ENCODE measurements at places on chromosomes 6 and 20.

DNA sequence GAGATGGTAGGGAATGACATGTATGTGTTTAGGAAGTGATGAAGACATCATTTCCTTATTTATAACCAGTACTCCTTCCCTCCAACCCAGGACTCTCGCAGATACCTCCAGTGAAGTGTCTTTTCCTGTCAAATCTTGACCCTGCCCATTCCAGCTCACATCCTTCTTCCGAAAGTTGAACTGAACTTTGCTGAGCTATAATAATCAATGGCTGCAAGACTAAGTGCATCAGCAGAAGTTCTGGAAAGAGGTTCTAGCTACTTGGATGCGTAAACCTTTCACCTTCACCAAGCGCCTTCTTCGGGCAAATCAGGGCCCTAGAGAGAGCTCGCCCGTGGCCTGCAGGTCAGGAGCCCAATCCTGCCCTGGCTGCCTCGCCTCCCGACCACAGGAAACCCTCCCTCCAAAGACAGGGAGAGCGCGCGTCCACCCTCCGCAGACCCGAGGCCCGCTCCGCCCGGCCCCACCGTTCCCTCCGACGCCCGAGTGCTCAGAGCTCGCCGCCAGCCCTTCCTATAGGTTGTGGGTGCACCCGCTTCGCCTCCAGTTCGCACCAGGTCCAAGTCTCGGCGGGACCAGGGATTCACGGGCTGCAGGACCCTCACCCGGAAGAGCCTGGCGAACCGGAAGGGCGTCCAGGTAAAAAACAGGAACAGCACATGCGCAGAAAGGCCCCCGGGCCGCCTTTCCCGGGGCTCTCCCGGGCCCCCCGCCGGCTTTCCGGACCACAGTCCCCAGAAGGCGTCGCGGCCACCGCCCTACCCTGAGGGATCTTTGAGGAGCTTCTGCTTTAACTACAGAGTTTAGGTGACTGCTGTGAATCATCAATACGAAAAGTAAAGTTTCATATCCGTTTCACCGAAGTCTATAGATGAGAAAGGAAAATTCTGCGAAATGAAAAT is at the start of gene ZNF334:
ZNF334 (minus strand) TSS at position 617 of the 902 bp plus-strand sequence. CDS start 1,457 bp downstream, outside the sequence.
- peak; percentile 71 for DNase-seq

- DNase-seq: no peak
Measured at GRCh38 chr6:7630792-7631191, 40.8 kb downstream of the SNRNP48 start.

DNA sequence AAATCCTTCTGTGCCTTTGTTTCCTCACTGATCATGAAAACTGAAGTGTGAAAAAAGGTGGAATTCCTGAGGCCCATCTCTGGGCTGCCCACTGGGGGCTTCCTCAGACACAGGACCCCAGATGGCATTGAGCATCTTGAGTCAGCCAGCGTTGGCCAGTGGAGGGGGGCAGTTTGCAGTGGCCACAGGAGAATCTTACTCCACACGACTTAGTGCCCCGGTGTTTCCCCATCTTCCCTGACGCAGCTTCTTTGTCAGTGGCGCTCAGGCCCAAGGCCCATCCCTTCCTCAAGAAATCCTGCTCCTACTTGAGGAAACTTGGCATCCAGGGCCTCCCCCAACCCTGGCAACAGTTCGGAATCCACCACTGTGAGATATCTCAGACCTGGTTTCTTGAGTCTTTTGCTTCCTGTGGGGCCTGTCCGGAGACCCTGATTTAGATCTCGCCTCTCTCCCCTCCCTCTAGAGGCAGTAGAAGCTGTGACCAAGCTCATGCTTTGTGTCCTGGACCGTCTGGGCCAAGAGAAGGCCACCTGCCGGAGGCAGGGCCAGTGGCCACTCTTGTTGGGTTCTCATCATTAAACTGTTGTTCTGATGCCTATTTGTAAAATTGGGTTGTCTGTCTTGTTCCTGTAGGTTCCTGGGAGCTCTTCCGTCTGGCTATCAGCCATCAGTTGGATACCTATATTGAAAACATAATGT is 20.2 kb upstream of the DLGAP4 start:
- no peak for DNase-seq

- DNase-seq: no peak
Measured at GRCh38 chr6:13141387-13141786, 186.9 kb downstream of the TBC1D7 start.

DNA sequence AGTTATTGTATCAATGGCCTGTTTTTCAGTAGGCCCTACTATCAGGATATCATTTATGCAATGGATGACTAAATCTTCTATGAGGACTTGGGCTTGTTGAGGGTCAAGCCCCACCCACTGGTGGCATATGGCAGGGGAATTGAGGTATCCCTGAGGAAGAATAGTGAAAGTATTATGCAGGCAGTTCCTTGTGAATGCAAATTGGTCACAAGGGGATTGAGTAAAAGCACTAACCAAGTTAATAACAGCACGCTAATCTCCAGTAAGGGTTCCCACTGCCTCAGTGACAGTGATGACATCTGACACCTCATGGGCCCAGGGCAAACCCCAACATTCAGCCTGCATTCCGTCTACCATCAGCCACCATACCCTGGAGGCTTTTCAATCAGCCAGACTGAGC is 14.9 kb downstream of the BPIFA1 start:
- no peak for DNase-seq

- DNase-seq: no peak
Measured at GRCh38 chr6:111291336-111292259, 191.4 kb downstream of the REV3L start.

GRCh38 chr6:53263917-53264316 is 84.8 kb downstream of the ELOVL5 start:
- no peak for DNase-seq

DNA sequence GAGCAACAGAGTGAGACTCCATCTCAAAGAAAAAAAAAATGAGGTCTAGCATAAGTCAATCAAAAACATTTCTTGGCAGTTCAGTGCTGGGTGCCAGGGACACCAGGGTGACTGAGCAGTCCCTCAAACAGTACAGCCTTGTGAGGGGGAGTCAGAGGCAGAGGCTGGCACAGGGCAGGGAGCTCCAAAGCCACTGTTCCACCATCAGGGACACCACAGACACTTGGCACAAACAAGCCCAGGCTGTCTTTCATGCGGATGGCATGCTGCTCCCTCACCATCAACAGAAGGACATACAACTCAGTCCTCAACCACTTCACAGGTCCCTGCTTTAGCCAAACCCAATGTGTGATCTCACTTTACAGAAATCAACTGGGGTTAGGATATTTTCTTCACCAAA is 36.0 kb upstream of the GRM4 start:
- DNase-seq: no peak

- DNase-seq: no peak
Measured at GRCh38 chr6:87658516-87658915, 43.5 kb downstream of the AKIRIN2 start.

DNA sequence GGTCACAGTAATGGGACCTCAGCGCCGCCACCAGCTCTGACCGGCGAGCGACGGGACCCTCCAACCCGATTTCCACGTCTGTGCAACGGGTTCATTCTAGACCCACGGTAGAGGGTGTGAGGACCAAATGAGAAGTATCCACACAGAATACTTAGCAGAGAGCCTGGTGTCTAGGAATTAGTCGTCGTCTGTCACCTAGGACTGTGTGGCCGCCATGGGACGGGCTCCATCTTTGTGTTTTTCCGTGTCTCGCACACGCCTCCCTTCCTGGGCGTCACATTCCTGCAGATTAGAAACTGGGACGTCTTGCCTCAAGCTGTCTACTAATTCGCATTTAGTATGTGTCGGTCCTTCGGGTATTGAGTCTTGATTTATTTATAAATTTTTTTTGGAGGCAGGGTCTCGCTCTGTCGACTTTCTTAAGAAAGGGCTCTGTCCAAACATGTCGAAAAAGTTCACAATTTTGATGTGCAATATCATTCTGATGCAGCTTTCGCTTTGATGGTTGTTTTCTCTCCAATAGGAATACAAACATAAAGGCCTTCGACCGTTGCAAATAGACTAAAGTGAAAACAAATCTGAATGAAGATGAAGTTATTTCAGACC is 563 bp downstream of the MGME1 start:
- no peak for DNase-seq
